Activated CD4-positive, alpha-beta T cell treated with anti-CD3 and anti-CD28 coated beads, Interleukin-2, amount 50 U/mL, for 24 hours (primary cell): ENCODE measurements at places on chromosomes 4 and X.

DNA sequence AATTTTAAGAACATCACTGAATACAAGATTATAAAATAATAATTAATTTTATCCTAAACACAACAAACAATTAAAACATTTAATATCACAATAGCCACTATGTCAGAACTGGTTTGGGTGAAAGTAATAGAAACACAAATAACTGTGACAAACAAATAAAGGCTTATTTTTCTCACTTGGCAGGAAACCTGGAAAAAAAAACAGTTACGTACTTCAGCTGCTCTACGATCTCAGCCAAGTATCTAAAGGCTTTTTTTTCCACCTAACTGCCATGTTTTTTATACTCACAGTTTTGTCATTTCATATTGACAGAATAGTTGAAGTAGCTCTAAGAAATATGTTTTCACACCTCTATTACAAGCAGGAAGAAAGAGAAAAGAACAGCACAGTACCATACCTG, 284.8 kb upstream of the INTU start:
- no peak for DNase-seq

DNA sequence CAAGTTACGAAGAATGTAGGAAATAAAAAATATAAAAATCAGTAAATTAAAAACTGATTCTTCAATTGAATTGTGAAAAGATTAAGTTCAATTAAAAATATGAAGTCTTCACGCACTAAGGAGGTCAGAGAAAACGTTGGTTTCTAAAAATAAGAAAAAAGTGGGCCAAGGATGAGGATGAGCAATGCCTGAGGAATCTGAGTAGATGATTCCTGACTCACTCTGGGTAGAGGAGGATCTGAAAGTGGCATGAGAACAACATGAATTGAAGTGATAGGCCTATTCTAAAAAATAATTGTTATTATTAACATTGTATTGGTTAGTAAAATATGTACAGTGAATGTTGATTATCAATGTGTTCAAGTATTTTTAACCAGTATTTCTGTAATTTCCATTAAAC, 444.2 kb downstream of the GRIA2 start:
- no peak for DNase-seq

DNA sequence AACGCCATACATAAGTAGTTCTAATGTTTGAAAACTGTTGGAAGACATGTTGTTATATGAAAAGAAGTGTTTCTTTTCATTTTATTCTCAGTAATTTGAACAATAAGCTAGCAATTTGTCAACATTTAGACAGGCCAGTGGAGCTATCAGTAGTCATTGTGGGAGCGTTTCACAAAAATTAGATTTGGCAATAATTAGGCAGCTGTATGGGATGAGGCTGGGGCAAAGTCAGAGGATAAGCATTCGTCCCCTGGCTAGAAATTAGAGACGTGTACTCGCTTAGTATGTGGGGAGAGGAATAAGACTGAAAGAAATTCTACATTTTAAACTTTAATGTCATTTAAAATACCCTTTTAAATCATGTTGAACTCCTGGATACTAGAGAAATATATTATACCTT, 70.6 kb downstream of the TMEM144 start:
- no peak for DNase-seq

- no peak for DNase-seq
These were observed 187.5 kb upstream of the ETNPPL start for GRCh38 chr4:108950158-108950915.

GRCh38 chrX:39169976-39170375, 368.7 kb downstream of the MID1IP1 start:
- DNase-seq, result no peak

DNA sequence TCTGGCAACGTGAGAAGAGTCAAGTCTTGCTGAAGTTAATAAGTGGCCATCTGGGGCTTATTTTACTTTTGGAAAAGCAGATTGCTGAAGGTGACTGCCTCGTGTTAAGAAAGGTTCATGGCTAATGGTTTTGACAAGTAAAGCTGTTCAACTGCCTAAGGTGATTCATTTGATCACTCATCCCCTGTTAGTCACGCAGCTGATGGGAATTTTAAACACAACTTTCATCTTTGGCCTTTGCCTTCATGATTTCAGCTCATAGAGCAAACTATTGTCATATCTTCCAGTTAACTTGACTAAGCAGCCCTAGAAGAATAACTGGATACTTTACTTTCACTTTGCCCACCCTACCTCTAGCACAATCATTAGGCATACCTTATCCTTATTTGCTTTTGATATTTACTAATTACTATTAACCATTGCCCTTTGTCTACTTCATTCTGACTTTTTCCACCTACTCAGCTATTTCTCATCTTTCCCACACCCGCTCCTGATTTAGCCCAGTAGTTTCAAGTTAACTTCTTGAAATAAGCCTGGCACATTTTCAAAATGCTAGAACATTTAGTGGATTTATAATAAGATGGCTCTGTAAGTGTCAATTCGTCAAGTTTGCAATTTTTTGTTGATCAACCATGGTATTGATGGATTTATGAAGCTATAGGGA, 170.6 kb upstream of the S100G start:
- no peak for DNase-seq

DNA sequence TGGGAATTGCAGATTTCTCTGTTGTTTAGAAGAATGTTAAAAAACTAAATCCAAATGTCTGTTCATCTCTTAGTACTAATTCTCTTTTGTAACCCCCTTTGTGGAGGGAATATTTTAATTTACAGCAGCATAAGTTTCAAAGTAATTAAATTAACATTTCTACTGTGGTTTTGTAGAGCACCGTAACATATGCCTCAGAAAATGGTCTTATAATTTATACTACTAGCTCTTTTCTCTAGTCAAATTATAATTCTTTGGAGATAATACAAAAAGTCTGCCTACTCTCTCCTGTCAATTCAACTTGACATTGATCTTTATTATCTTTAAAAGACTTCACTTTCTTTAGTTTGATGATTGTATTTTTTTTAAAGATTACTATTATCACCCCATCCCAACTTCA, 759.0 kb downstream of the ADGRL3 start:
- no peak for DNase-seq

DNA sequence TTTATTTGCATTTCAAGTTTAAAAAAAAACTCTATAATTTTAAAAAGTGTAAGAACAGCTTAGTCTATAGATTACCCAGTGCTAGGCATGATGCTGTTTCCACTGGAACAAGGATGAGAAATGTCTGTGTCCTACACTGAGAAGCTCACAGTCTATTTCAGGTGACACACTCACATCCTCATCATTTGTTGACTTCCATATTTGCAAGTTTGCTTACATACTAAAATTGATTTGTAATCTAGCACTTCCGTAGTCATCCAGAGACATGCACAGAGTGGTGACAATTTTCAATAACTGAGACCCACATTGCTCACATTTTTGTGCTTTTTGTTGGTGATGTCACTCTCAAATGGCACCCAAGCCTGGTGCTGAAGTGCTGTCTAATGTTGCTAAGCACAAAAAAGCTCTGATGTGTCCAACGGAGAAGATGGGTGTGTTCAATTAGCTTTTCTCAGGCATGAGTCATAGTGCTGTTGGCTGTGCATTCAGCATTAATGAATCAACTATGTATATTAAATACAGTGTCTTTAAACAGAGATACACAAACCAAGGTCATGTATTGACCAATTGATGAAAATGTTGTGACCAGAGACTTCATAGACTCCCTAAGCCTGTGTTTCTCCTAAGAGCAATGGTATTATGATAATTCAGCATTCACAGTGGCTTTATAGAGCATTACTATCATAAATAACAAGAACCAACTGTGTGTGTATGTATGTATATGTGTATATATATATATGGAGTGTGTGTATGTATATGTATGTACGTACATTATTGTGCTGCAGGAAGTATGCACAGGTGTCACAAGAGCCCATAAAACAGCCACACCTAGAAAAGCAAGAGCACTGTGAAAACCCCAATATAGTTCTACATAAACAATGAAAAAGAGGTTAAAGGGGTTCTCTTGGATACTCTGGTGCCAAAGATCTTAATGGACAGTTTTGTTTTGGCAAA, 31.2 kb upstream of the VCX3B start:
- DNase-seq, result no peak

GRCh38 chr4:85842540-85842939, 367.6 kb downstream of the ARHGAP24 start:
- no peak for DNase-seq

DNA sequence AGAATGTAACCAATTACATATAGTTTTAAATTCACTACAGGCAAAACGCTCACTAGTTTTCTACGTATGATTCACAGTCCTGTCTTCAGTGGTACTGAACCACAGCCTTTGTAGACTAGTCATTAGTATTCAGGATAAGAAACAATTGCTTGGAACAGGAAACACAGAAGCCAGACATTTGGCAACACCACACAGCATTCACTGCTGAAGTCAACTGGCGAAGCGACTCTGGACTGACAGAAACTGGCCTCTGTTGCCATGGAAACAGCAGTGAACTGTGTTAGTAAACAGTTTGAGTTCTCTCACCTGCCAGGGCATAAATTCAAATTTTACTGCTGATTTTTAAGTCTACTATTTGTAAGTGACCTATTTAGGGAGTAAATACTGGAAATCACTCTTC, 57.6 kb downstream of the MAPK10 start:
- no peak for DNase-seq

- DNase-seq, result no peak
These were observed 108.7 kb upstream of the ATP6AP2 start for GRCh38 chrX:40471965-40472648.

GRCh38 chr4:112053825-112054350, 91.4 kb upstream of the FAM241A start:
- no peak for DNase-seq

- no peak for DNase-seq
These were observed 84.7 kb upstream of the NLGN4X start for GRCh38 chrX:6313356-6313755.

- no peak for DNase-seq
These were observed 26.5 kb upstream of the ATP8A1 start for GRCh38 chr4:42683393-42683792.
